ENCODE measurements at places on chromosomes 2 and 18. TPM values are rescaled to one million over a fixed set of nuclear protein-coding genes. Genes with fewer than 3 reads are reported as not detected.

BOLA3 gene
- 77.5 TPM for total RNA-seq

CRYBA2 gene
- total RNA-seq, result not detected

ALPI gene
- not detected for total RNA-seq

FRZB gene
- 0.91 TPM for total RNA-seq

PRSS56 gene
- total RNA-seq, result not detected

NPPC gene
- total RNA-seq, result 3.2 TPM

- H3K27ac ChIP-seq, result no peak overlapping the region
- H3K27me3 ChIP-seq, result no peaks in the 10 kb centered on the region
Observed at GRCh38 chr18:63206433-63207142, 113.0 kb downstream of the BCL2 start.

GRCh38 chr18:65326805-65327204 is 424.0 kb upstream of the CDH7 start:
- H3K36me3 ChIP-seq, result no peaks in the 10 kb centered on the region
- H3K27ac ChIP-seq, result no peak overlapping the region
- no peaks in the 10 kb centered on the region for H3K4me1 ChIP-seq
- H3K27me3 ChIP-seq, result no peaks in the 10 kb centered on the region

DNA sequence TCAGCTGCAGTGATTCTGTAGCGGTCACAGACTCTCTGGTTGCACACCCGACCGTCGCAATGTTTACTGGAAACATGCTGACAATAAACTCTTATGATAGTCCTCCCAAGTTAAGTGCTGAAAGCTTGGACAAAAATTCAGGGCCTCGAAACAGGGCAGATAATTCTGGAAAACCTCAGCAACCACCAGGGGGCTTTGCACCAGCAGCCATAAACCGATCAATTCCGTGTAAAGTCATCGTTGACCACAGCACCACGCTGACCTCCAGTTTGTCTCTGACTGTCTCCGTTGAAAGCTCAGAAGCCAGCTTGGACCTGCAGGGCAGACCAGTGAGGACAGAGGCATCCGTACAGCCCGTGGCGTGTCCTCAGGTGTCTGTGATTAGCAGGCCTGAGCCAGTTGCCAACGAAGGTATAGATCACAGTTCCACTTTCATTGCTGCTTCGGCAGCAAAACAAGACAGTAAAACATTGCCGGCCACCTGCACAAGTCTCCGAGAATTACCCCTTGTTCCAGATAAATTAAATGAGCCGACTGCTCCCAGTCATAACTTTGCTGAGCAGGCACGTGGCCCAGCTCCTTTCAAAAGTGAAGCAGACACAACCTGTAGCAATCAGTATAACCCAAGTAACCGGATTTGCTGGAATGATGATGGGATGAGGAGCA is 166.1 kb downstream of the ASXL3 start:
- H3K27ac ChIP-seq, result no peak overlapping the region
- no peaks in the 10 kb centered on the region for H3K36me3 ChIP-seq
- no peaks in the 10 kb centered on the region for H3K4me1 ChIP-seq

DNA sequence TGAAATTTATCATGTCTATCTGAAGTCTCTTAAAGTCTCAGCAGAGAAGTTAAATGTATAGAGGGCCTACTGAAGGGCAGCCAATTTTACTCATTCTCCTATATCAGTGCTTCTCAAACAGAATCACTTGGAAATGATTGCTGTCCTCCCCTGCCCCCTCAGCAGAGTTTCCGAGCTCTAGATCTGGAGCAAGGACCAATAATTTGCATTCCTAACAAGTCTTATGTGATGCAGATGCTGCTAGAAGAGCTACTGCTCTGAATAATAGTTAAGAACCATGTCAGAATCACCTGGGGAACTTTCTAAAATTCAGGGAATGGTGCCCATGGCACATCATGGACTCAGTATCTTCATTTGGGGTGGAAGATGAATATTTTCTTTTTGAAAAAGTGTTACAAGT is 105.6 kb upstream of the EPHA4 start:
- H3K4me1 ChIP-seq, result no peaks in the 10 kb centered on the region
- no peak for DNase-seq
- H3K27ac ChIP-seq, result no peak overlapping the region
- H3K4me3 ChIP-seq, result no peak overlapping the region
- H3K36me3 ChIP-seq, result no peaks in the 10 kb centered on the region

- H3K27me3 ChIP-seq, result peaks cover 9% of the 10 kb centered on the region
- no peaks in the 10 kb centered on the region for H3K36me3 ChIP-seq
- H3K4me3 ChIP-seq, result peak overlapping the region; percentile 30
- no peak for DNase-seq
- no peaks in the 10 kb centered on the region for H3K4me1 ChIP-seq
Observed at GRCh38 chr2:133266041-133266925, 302.0 kb downstream of the NCKAP5 start.

DNA sequence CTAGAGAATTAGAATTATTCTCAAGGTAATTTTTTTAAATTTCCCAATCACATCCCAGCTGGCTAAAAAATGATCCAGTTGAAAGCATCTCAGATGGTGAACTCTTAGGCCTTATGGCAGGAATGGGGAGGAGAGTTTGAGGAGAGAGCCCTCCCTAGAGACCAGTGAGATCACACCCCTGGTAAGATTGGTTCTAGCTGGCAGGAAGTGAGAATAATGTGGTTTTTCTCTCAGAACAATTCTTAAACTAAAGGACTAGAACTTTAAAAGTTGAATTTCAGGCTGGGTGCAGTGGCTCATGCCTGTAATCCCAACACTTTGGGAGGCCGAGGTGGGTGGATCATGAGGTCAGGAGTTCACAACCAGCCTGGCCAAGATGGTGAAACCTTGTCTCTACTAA is 120.2 kb downstream of the MYO3B start:
- H3K36me3 ChIP-seq, result no peaks in the 10 kb centered on the region
- no peaks in the 10 kb centered on the region for H3K27me3 ChIP-seq
- H3K4me3 ChIP-seq, result no peak overlapping the region
- DNase-seq, result no peak

DNA sequence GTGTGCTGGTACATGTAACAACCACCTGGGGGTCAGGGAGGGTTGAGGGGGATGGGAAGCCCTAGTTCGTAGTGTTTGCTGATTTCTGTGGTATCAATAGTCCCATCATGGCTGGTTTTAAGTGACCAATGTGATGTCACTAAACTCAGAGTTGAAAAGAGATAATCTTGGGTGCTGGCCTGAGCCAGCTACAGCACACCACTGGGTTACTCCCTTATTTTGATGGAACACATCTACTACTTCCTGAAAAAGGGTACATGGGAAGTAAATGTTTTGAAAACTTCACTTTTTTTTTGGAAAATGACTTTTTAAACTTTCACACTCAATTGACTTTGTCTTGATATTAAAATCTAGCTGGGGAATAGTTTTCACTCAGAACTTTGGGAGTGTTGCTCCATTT is 87.0 kb upstream of the CXCR4 start:
- no peaks in the 10 kb centered on the region for H3K27me3 ChIP-seq
- no peaks in the 10 kb centered on the region for H3K4me1 ChIP-seq
- H3K27ac ChIP-seq, result no peak overlapping the region
- no peak for DNase-seq

GRCh38 chr2:67318031-67318430 is 79.1 kb upstream of the ETAA1 start:
- H3K4me3 ChIP-seq, result no peak overlapping the region
- no peaks in the 10 kb centered on the region for H3K36me3 ChIP-seq
- H3K4me1 ChIP-seq, result no peaks in the 10 kb centered on the region
- no peak overlapping the region for H3K27ac ChIP-seq
- no peak for DNase-seq

DNA sequence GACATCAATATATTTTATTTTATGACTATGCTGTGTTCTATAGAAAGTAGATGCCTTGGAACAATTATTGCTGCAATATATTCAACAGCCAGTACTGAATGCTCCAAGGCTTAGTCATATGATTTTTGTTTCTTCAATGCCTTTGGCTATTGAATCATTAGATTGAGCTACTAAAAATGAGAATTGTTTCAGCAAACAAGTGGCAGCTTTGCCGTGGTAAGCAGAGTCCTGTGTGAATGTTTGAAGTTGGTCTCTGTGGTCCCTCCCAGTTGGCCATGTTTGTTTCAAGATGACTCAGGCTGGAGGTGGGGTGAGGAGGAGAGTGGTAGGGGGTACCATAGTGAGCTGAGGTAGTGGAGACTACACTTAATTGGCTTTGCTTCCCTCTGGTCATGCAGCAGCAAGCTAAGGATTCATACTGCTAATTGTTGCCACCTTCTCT is 198.6 kb upstream of the EPAS1 start:
- no peak for DNase-seq
- no peaks in the 10 kb centered on the region for H3K4me1 ChIP-seq
- no peaks in the 10 kb centered on the region for H3K27me3 ChIP-seq

- no peak overlapping the region for H3K27ac ChIP-seq
- H3K4me3 ChIP-seq, result no peak overlapping the region
- no peak for DNase-seq
Observed at GRCh38 chr18:12257996-12258718, 4.0 kb downstream of the CIDEA start.

GRCh38 chr18:3590096-3590630 is 140.2 kb downstream of the TGIF1 start:
- H3K4me3 ChIP-seq, result no peak overlapping the region
- no peak for DNase-seq
- no peaks in the 10 kb centered on the region for H3K36me3 ChIP-seq
- no peaks in the 10 kb centered on the region for H3K4me1 ChIP-seq
- H3K27ac ChIP-seq, result no peak overlapping the region
- no peaks in the 10 kb centered on the region for H3K27me3 ChIP-seq

- no peaks in the 10 kb centered on the region for H3K36me3 ChIP-seq
- H3K27me3 ChIP-seq, result no peaks in the 10 kb centered on the region
Observed at GRCh38 chr2:36912695-36913094, 53.6 kb downstream of the STRN start.

DNA sequence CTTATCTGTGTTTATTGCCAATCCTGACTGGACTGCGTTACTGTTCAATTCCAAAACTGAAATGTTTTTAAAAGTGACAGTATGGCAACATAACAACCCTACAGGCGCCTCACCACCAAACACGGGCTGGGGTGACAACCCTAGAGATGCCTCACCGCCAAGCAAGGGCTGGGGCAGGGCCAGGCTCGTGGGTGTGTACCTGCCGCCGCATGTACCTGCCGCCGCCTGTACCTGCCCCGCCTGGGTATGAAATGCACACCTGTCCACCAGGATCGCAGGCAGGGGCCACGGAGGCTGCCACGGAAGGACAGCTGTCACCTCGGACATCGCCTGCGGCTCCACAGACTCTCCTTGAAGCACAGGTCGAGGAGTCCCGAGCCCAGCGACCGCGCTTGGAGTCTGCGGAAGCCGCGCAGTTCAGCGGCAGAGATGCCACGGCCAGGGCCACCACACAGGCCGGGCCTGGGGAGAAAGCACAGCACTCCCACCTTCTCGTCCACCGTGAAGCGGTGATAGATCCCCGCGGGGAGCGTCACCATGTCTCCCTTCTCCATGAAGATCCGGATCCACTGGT is 18.9 kb downstream of the ADI1 start:
- no peak overlapping the region for H3K4me3 ChIP-seq
- H3K4me1 ChIP-seq, result no peaks in the 10 kb centered on the region
- H3K27me3 ChIP-seq, result no peaks in the 10 kb centered on the region
- DNase-seq, result no peak
- no peak overlapping the region for H3K27ac ChIP-seq

- H3K27ac ChIP-seq, result no peak overlapping the region
- no peaks in the 10 kb centered on the region for H3K27me3 ChIP-seq
- DNase-seq, result no peak
- H3K4me3 ChIP-seq, result no peak overlapping the region
- no peaks in the 10 kb centered on the region for H3K36me3 ChIP-seq
Observed at GRCh38 chr18:22056950-22057349, 112.4 kb upstream of the GATA6 start.

Data from prostate gland (tissue), 2 donors.